Stimulated activated CD4-positive, alpha-beta T cell treated with anti-CD3 and anti-CD28 coated beads, Interleukin-1b, Interleukin-23, amount 100 ng/mL, for 24 hours (primary cell): ENCODE measurements at places on chromosomes 13 and 19.

GRCh38 chr13:46134961-46135522 lies 30.2 kb upstream of the CPB2 start:
- DNase-seq = no peak

GRCh38 chr13:111286162-111286561 lies 34.3 kb upstream of the TEX29 start:
- DNase-seq = no peak

DNA sequence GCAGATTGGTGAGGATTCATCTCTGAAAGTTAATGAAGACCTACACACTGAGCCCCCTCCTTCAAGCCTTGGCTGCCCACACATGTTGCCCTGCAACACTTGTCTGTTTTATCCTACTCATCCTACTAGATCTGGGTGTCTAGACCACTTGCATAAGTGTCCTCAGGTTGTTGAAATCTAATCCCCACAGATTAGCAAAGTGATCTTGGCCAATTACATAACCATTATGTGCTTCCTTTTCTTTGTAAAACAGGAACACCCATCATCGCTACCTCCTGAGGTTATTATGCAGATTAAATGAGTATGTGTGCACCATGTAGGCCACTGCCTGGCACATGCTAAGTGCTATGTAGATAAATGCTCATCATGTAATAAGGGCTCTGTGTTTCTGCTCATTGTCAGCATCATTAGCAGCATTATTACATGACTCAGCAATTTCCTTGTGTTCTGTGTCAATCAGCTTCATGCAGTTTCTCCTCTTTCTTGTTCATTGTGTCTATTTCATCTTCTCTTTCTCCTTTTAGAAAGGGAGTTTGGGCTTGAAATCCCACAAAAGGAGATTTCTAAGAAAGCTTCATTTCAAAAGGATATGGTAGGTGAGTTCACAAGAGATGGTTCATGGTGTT lies 15.1 kb downstream of the ZNF175 start:
- no peak for DNase-seq

DNA sequence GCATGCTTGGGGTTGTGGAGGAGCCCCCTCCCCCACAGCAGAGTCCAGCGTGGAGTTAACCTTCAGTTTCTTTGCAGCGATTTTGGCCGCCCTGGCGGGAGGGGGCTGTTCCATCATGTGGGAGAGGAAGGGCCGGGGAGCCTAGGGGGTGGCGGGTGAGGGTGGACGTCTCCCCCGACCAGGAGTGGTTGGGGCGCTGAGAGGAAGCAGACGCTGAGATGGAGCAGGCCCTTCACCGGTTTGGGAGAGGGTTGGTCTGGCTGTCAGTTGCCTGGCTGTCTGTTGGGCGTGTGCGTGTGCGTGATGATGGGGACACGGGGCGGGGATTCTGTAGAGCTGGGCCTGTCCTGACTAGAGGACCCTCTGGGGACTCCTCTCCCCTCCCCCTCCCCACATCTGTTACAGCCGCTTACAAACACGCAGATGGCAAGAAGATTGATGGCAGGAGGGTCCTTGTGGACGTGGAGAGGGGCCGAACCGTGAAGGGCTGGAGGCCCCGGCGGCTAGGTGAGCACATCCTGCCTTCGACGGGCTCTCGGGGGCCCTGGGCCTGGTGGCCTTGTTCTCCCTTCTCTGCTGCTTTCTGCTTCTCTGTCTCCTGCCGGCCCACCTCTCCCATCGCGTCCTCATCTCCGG lies 9.8 kb upstream of the LIN7B start:
- DNase-seq = no peak

DNA sequence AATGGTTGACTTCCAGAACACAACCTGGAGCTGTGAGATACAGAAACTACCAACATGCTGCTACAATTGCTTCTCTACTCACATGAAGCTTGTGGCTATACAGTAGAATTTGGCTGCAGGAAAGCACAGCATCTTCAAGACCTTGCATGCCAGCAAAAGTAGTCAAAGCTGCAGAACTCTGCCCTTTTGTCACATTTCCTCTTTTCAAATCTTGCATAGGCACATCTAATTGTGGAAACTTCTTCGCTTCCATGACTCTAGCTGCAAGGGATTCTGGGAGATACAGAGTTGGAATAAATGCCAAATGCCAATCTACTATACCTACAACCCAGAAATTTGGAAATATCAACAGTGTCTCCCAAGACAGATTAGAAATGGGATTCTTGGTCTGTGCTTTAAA lies 462.2 kb downstream of the FOXO1 start:
- DNase-seq = no peak

GRCh38 chr19:33312065-33312464 lies 9.7 kb upstream of the CEBPA start:
- no peak for DNase-seq

DNA sequence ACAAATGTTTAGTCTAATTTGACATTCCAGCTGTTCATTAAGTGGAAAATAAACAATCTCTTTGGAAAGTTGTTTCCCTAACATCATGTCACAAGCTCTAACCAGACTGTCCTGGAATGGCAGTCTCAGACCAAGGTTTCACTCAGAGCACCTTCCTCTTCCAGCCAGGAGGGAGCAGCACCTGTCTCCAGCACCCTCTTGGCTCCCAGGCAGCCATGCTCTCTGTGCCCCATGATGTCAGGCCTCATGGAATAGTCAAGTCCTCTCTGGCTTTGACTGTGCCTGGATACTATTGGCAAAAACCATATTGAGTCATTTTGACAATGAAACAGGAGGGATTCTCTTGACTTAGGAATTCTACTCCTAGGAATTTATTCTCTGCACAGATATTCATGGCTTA lies 171.4 kb downstream of the OXGR1 start:
- DNase-seq = no peak
